ENCODE measurements at places on chromosomes 13 and 19.

- no peak for DNase-seq
Measured at GRCh38 chr19:42057846-42058245, 12.2 kb downstream of the GRIK5 start.

GRCh38 chr19:15622991-15623390, 8.0 kb downstream of the CYP4F8 start:
- no peak for DNase-seq

GRCh38 chr13:108974686-108975085, 345.3 kb downstream of the MYO16 start:
- DNase-seq, result no peak

DNA sequence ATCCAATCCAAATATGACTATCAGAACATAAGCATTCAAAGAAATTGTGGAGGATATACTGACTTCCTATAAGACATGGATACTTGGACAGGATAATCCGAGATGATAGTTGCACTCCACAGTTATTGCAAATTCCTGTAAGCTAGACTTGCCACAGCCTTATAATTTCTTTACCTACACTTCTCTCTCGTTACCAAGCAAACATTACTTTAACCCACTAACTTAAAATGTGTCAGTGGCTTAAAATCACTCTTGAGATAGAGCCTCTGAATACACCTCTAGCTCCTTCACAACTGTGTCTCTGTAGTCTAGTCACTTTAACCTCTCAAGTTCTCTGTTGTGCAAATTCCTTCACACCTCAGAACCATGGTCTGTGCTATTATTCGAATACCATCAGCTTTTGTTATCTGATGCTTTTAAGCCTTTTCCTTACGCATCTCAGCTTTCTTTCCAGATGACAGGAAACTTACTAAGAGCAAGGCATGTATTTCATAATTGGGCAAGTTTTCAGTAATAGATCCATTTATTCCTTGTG, 474.9 kb upstream of the MIR17HG start:
- no peak for DNase-seq

GRCh38 chr19:3383121-3383722, 16.8 kb downstream of the NFIC start:
- DNase-seq, result no peak
